ENCODE measurements at places on chromosomes 13 and 19. TPM values are rescaled to one million over a fixed set of nuclear protein-coding genes. Genes with fewer than 3 reads are reported as not detected.

ZNF471 gene
- 1.1 TPM for total RNA-seq

GPR12 gene
- not detected for total RNA-seq

- H3K36me3 ChIP-seq = no peaks in the 10 kb centered on the region
- no peak overlapping the region for H3K4me3 ChIP-seq
- H3K4me1 ChIP-seq = peaks cover 4% of the 10 kb centered on the region
- no peak for DNase-seq
Observed at GRCh38 chr13:25971047-25971446, 80.8 kb downstream of the SHISA2 start.

LILRA5 gene
- not detected for total RNA-seq

GRCh38 chr19:29952646-29953045 lies 10.6 kb downstream of the URI1 start:
- no peak for DNase-seq
- H3K4me1 ChIP-seq = peaks cover 26% of the 10 kb centered on the region
- no peaks in the 10 kb centered on the region for H3K27me3 ChIP-seq
- no peaks in the 10 kb centered on the region for H3K36me3 ChIP-seq
- H3K27ac ChIP-seq = no peak overlapping the region
- H3K4me3 ChIP-seq = no peak overlapping the region

RFPL4A gene
- total RNA-seq = not detected

GRCh38 chr13:33032037-33032625 lies 15.9 kb downstream of the KL start:
- H3K36me3 ChIP-seq = peaks cover 4% of the 10 kb centered on the region
- no peak overlapping the region for H3K4me3 ChIP-seq
- H3K27ac ChIP-seq = no peak overlapping the region
- no peak for DNase-seq

- no peak overlapping the region for H3K27ac ChIP-seq
- DNase-seq = no peak
- peaks cover 5% of the 10 kb centered on the region for H3K36me3 ChIP-seq
- peak overlapping the region; percentile 17 for H3K4me3 ChIP-seq
- peaks cover 31% of the 10 kb centered on the region for H3K4me1 ChIP-seq
- peaks cover 46% of the 10 kb centered on the region for H3K27me3 ChIP-seq
Observed at GRCh38 chr19:51551673-51552432, 19.2 kb upstream of the ZNF175 start.

AP1M1 gene
- total RNA-seq = 115 TPM

DNA sequence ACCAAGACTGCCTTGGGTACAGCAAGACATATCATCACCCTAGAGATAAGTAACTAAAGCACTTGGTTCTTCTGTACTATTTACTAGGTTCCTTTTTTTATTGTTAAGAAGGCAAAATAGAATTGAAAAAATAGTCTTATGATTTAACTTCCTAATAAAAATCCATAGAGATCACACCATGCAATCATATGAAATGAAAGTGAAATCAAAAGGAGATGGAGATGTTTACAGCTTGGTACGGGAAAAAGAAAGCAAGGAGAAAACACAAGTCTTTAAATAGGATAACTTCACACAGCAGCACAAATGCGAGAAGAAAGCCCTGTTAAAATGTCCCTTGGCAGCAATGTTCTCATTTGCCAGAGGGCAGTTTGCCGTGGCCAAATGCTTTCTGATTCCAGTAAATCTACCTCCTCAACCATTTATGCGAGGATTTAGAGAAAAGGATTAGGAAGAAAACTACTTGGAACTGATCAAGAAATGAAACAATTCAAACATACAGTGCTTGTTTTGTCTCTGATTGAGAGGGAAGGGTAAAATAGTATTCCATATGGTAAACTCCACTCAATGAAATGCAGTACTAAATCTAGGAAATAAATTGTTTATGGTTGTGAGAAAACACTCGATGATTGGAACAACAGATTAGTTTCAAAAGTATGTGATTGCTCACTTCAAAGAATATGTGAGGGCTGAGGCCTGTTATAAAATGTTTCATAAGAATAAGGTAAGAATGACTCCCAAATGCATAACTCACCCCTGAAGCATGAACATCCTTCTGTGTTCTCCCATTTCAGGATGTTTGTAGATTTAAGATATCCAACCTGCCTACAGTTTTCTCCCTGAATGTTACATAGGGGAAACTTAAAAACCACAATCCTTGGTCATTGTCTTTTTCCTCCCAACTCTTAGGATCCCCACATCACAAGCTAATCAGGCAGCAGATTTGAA lies 487.8 kb downstream of the DACH1 start:
- no peaks in the 10 kb centered on the region for H3K4me1 ChIP-seq
- no peaks in the 10 kb centered on the region for H3K27me3 ChIP-seq
- H3K36me3 ChIP-seq = no peaks in the 10 kb centered on the region
- DNase-seq = no peak
- H3K27ac ChIP-seq = no peak overlapping the region
- H3K4me3 ChIP-seq = no peak overlapping the region

- H3K36me3 ChIP-seq = no peaks in the 10 kb centered on the region
- H3K4me1 ChIP-seq = peaks cover 33% of the 10 kb centered on the region
- DNase-seq = no peak
- H3K27ac ChIP-seq = no peak overlapping the region
Observed at GRCh38 chr13:76882431-76882830, 3.8 kb downstream of the KCTD12 start.

DNA sequence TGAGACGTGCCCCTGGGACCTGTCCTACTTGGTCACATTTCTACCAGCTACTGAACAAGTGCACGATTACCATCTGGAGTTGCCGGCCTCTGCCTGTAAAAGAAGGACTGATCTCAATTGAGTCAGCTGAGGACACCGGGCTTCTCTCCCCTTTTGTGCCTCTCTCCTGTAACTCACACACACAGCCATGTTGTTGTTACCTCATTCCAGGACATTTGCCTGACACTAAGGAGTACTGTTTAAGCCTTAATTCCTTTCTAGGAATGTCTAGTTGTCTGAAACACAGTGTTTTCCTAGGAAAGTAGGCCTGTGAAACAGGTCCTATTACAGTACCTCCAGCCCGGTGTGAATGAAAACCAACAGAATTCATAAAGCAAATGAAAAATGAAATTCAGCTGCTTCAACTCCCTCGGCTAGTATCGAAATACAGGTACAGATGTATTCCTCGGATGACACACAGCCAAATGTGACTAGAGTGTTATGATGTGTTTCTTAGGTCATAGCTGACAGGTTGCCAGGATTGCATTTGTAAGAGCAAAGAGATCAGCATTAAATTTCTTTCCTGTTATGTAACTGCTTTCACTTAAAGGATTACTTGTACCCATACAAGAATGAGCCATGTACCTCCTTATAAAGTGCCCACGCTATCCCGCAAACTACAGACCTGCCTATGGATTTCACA lies 152.0 kb upstream of the IRS2 start:
- H3K4me1 ChIP-seq = no peaks in the 10 kb centered on the region
- no peak overlapping the region for H3K27ac ChIP-seq
- H3K27me3 ChIP-seq = no peaks in the 10 kb centered on the region
- H3K4me3 ChIP-seq = no peak overlapping the region
- DNase-seq = no peak

GRCh38 chr13:90866006-90866405 lies 481.5 kb upstream of the MIR17HG start:
- DNase-seq = no peak
- H3K4me1 ChIP-seq = no peaks in the 10 kb centered on the region
- H3K27me3 ChIP-seq = no peaks in the 10 kb centered on the region
- no peaks in the 10 kb centered on the region for H3K36me3 ChIP-seq
- H3K27ac ChIP-seq = no peak overlapping the region
- H3K4me3 ChIP-seq = no peak overlapping the region

SPIB gene
- total RNA-seq = 0.38 TPM

DNA sequence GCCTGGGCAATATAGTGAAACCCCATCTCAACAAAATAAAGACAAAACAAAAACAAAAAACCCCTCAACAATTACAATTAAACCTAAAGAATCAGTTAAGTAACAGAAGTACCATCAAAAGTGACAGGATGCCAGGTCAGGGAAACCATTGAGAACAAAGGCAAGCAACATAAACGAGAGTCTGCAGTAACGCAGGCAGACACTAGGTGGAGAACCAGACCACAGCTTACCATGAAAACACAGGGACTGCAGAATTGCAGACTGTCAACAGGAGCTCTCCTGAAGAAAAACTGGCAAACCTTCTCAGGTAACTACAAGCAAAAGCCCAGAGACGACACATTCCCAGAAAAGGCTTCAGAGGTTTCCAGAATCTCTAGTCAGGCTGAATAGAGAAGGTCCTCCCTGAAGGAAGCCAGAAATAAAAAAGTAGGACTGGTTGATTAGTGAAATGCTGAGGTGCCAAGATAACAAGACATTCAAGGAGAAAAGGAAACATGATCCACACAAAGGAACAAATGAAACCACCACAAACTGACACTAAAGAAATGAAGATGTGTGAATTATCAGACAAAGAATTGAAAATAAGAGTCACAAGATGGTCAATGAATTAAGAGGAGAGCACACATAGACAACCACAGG lies 2.2 kb upstream of the ZNF665 start:
- peaks cover 21% of the 10 kb centered on the region for H3K4me1 ChIP-seq
- no peaks in the 10 kb centered on the region for H3K27me3 ChIP-seq
- H3K4me3 ChIP-seq = peak overlapping the region; percentile 13
- peaks cover 29% of the 10 kb centered on the region for H3K36me3 ChIP-seq
- H3K27ac ChIP-seq = no peak overlapping the region
- DNase-seq = peak; percentile 75

GRCh38 chr19:30718707-30719106 lies 346.5 kb downstream of the ZNF536 start:
- no peak for DNase-seq
- peak overlapping the region; percentile 67 for H3K4me3 ChIP-seq
- H3K36me3 ChIP-seq = no peaks in the 10 kb centered on the region
- peaks cover 28% of the 10 kb centered on the region for H3K27me3 ChIP-seq
- H3K4me1 ChIP-seq = peaks cover 6% of the 10 kb centered on the region
- no peak overlapping the region for H3K27ac ChIP-seq

ATP4B gene
- not detected for total RNA-seq

CEACAM20 gene
- total RNA-seq = not detected

GRCh38 chr19:35142606-35143230 lies 337 bp upstream of the FXYD7 start:
- DNase-seq = peak; percentile 77
- H3K4me1 ChIP-seq = peaks cover 20% of the 10 kb centered on the region

Data from natural killer cell treated with Interleukin-12 subunit alpha and Interleukin-12 subunit beta and Interleukin-15 and Interleukin-18, amount 100 ng/mL, for 72 hours (primary cell).